Motor neuron (in vitro differentiated cells): ENCODE measurements at places on chromosomes 16 and 17. TPM values are rescaled to one million over a fixed set of nuclear protein-coding genes. Genes with fewer than 3 reads are reported as not detected.

Gene SDK2
- total RNA-seq: 3.8 and 4.3 TPM in 2 replicates

Gene METTL16
- total RNA-seq: 25.6 and 26.7 TPM in 2 replicates

Gene NPIPB8
- total RNA-seq: 1.5 TPM in 1 of 2 replicates, not detected in the other

Gene TBC1D3C
- total RNA-seq: not detected in 2 replicates

Gene SPATA22
- total RNA-seq: 0.46 and 1.7 TPM in 2 replicates

Gene CNGB1
- total RNA-seq: 2.1 and 3.0 TPM in 2 replicates

Gene ARHGDIG
- total RNA-seq: 4.4 and 5.4 TPM in 2 replicates

Gene LRRC36
- total RNA-seq: 0.43 and 0.50 TPM in 2 replicates

Gene CD300H
- not detected in 2 replicates for total RNA-seq

Gene TMIGD1
- not detected in 2 replicates for total RNA-seq

Gene CHST4
- 0.27 and 0.31 TPM in 2 replicates for total RNA-seq

Gene SYCE1L
- total RNA-seq: 2.8 and 17.3 TPM in 2 replicates

Gene USP43
- total RNA-seq: 0.78 and 0.98 TPM in 2 replicates

Gene CCDC78
- 7.2 and 11.1 TPM in 2 replicates for total RNA-seq

Gene CDH11
- 141 and 142 TPM in 2 replicates for total RNA-seq

Gene PLXDC1
- 0.38 and 0.41 TPM in 2 replicates for total RNA-seq

Gene DHX8
- total RNA-seq: 16.9 and 22.4 TPM in 2 replicates

Gene TBC1D3H
- 1.8 TPM in 1 of 2 replicates, not detected in the other for total RNA-seq

Gene HS3ST2
- total RNA-seq: 1.2 and 1.7 TPM in 2 replicates

Gene NLRC3
- total RNA-seq: 1.5 and 1.7 TPM in 2 replicates
